Activated CD8-positive, alpha-beta memory T cell treated with anti-CD3 and anti-CD28 coated beads, Interleukin-2, amount 50 U/mL, for 4 hours (primary cell): ENCODE measurements at places on chromosomes 7 and 10.

DNA sequence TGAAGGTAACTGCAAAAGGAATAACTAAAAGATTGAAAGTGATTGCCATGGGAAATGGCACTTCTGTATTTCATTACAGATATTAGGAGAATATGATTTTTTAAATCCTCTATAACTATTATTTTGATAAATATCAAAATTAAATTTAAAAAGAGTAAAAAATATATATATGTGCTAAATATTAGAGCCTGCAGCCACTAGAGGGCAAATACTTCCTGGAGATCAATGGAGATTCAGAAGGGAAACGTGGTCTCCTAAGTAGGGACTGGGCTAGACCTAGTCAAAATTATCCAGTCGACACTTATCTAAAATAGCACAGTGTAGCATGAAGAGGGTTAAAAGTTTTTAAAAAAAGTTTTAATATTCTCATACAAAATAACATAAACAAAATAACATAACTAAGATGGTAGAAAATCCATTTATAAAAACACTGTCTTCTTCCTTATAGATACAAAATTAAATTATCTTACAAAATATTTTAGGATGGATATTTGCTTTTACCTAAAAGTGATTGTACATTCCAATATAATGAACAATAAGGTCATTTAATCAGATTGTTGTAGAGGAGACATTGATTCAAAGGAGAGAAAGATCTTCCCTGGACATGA lies 434.3 kb downstream of the MDFIC start:
- no peak for DNase-seq

GRCh38 chr10:74047871-74048270 lies 50.0 kb downstream of the VCL start:
- DNase-seq: no peak

- no peak for DNase-seq
These were observed 150.7 kb upstream of the KLF14 start for GRCh38 chr7:130884437-130885417.

- no peak for DNase-seq
These were observed 3.9 kb upstream of the FAS start for GRCh38 chr10:88986549-88987242.

GRCh38 chr7:95794917-95795515 lies 22.7 kb downstream of the DYNC1I1 start:
- no peak for DNase-seq

DNA sequence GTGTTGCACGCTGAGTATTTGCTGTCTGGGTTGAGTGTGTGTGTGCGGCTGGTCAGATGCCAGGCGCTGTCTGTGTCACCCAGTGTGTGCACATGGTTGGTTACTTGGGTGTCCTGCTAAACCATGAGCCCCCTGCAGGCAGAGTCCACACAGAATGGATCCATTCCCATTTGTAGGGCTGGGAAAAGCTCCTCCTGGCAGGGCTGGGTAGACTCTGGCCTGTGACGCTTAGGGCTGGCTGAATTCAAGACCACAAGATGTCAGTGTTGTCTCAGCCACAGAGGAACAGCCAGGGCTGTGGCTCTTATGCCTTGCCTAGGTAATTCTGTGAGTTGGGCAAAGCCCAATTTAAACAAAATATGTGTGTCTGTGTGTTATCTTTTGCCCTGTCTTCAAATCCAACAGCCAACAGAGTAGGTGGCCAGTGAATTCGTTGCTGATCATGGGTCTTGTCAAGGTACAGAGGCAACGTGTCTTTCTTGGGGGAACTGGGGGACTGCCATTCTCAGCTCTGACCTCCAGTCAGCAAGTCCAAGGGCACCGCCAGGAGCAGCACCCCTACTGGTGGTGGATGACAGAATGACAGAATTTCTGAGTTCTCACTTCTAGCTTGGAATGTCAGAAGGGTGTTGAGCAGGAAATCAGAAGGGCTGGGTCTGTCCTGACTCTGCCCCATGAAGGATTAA lies 285.1 kb downstream of the CCSER2 start:
- no peak for DNase-seq

DNA sequence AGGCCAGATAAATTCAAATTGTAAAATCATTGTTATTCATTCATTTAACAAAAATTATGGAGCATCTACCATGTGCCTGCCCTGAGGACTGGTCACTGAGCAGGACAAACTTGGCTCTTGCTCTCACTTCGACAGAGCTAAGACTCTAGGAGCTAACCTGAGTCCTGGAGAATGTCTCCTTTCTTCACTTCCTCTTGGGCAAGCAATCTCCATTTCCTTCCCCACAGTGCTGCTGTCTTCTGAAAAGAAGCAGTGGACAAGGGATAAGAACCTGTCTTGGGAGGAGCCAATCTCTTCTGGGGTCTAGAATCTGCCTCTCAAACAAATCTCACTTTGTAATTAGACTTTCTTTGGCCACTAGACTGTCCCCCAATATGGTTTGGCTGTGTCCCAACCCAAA lies 76.2 kb upstream of the PLXNA4 start:
- no peak for DNase-seq

GRCh38 chr7:83119026-83119382 lies 43.7 kb downstream of the PCLO start:
- DNase-seq: no peak

- no peak for DNase-seq
These were observed 3.4 kb downstream of the TRIM8 start for GRCh38 chr10:102647443-102648268.

GRCh38 chr7:131602994-131603372 lies 46.6 kb upstream of the PODXL start:
- DNase-seq: no peak

- DNase-seq: no peak
These were observed 5.3 kb downstream of the ARPC1A start for GRCh38 chr7:99331002-99331401.

GRCh38 chr7:30865821-30866220 lies 45.8 kb upstream of the AQP1 start:
- no peak for DNase-seq

- DNase-seq: no peak
These were observed 218.5 kb upstream of the STK17A start for GRCh38 chr7:43364391-43364790.

- no peak for DNase-seq
These were observed 7.0 kb upstream of the HPS1 start for GRCh38 chr10:98453729-98454128.

- DNase-seq: no peak
These were observed 520.4 kb downstream of the SDK1 start for GRCh38 chr7:3821488-3821887.

DNA sequence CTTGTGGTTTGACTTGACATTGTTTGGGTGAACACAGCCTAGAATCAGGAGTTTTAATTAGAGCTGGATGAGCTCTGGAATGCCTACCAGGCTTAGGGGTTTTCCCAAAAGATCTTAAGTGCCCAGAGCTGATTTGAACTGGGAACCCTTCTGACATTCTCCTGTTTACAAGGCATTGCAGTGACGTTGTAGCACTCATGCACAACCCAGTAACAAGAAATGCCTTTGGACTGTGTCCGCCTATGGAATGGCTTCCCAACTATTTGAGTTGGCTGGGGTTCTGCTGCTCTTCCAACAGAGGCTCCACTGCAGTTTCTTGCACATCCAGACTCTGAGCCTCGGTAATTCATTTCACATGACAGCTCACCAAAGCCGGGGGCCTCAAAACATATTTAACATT lies 76.7 kb upstream of the MKX start:
- no peak for DNase-seq

- DNase-seq: no peak
These were observed 141.2 kb upstream of the ZNF716 start for GRCh38 chr7:57308631-57309408.

- no peak for DNase-seq
These were observed 387.3 kb downstream of the HPSE2 start for GRCh38 chr10:98848361-98848760.

GRCh38 chr7:25712500-25712899 lies 439.5 kb upstream of the NFE2L3 start:
- no peak for DNase-seq

DNA sequence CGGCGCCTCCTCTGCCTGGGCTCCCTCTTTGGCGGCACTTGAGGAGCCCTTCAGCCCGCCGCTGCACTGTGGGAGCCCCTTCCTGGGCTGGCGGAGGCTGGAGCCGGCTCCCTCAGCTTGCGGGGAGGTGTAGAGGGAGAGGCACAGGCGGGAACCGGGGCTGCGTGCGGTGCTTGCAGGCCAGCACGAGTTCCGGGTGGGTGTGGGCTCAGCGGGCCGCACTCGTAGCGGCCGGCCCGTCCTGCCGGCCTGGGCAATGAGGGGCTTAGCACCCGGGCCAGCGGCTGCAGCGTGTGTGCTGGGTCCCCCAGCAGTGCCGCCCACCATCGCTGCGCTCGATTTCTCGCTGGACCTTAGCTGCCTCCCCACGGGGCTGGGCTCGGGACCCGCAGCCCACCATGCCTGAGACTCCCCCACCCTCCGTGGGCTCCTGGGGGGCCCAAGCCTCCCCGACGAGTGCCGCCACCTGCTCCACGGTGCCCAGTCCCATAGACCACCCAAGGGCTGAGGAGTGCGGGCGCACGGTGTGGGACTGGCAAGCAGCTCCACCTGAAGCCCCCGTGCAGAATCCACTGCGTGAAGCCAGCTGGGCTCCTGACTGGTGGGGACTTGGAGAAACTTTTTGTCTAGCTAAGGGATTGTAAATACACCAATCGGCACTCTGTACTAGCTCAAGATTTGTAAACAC lies 73.8 kb upstream of the KMT2E start:
- no peak for DNase-seq

GRCh38 chr7:126720232-126720631 lies 532.5 kb downstream of the GRM8 start:
- DNase-seq: no peak

- no peak for DNase-seq
These were observed 1142.9 kb upstream of the SORCS1 start for GRCh38 chr10:108307250-108307924.

GRCh38 chr7:82548141-82548688 lies 104.6 kb upstream of the CACNA2D1 start:
- no peak for DNase-seq

DNA sequence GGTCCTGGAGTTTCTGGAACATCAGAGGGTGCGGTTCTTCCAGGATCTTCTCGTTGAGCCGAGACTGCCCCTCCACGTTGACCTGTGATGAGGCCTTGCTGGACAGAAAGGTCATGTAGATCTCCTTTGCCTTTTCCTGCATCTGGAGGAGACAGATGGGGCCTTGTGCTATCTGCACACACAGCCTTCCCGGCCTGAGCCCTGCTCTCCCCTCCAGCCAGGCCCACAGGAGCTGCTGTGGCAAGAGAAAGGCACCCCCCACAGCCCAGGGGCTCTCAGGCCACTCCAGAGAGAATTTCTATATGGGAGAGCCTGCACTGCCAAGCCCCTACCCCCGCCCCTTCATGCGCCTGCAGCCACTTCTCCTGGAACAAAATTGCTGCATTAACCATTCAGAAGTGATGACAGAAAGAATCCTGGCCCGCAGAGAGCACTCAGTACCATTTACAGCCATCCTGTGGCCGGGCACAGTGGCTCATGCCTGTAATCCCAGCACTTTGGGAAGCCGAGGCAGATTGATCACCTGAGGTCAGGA lies 26.9 kb downstream of the RGS10 start:
- no peak for DNase-seq

DNA sequence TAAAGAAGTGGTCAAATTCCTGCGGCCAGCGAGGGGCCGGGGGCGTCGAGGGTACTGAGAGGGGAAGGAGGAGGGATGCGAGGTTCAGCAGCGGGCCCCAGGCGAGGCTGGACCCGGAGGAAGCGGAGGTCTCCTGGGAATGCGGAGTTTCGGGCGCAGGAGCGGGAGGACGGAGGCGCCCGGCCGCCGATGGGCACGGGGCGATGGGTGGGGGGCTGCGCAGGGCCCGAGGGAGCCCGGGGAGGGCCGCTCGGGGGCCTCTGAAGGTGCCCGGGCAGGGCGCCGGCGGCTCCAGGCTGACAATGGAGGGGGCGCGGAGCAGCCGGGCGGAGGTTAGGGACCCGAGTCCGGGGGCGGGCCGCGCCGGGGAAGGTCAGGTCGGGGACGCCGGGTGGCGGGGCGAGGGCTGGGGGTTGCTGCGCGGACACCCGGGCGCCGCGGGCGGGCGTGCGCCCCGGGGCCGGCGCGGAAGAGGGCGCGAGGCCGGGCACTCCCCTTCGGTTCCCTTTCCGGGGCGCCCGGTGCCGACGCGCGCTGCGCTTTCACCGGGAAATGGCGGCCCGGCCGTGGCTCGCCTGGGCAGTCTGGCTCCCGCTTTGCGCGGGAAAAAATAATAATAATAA lies 683 bp downstream of the MACROH2A2 start:
- no peak for DNase-seq

DNA sequence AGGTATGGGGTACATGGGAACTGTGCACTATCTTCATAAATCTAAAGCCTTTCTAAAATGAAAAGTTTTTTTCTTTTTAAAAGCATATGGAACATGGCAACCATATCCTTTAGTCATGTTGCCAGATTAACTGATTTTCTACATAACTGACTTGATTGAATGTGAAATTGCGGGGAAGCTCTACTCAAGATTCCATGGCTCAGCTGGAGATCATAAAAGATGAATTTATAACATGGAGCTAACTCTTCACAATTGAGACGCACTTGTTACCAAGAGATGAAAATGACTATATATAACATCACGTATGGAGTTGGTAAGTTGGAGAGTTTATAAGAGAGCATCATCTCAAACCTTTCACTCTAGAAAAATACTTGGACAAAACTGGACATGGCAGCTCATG lies 190.2 kb upstream of the MYO3A start:
- DNase-seq: no peak

GRCh38 chr7:138025215-138026186 lies 23.6 kb upstream of the CREB3L2 start:
- no peak for DNase-seq

- no peak for DNase-seq
These were observed 11.6 kb upstream of the TNPO3 start for GRCh38 chr7:129066290-129067131.

DNA sequence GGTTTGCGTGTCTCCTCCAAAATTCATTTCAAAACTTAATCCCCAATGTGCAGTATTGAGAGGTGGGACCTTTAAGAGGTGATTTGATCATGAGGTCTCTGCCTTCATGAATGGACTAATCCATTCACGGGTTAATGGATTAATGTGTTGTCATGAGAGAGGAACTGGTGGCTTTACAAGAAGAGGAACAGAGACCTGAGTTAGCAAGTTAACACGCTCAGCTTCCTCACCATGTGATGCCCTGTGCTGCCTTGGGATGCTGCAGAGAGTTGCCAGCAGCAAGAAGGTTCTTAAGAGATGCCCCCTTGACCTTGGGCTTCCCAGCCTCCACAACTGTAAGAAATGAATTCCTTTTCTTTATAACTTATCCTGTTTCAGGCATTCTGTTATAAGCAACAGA lies 3.7 kb upstream of the TCTN3 start:
- DNase-seq: no peak
